ENCODE measurements at places on chromosomes 3 and 15.

DNA sequence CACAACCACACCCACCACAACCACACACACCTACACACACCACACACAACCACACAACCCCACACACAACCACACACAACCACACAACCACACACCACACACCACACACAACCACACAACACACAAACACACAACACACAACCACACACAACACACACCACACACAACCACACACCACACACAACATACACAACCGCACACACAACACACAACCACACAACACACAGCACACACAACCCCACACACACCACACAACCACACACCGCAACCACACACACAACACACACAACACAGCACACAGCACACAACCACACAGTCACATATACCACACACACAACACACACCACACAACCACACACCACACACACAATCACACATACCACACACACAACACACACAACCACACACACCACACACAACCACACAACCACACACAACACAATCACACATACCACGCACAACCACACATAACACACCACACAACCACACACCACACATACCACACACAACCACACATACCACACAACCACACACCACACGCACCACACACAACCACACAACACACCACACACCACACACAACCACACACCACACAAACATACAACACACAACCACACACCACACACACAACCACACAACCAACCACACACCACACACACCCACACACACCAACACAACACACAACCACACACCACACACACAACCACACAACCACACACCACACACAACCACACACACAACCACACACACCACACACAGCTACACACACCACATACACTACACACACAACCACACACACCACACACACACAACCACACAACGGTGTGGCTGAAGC lies 23.7 kb downstream of the CPN2 start:
- DNase-seq = no peak

DNA sequence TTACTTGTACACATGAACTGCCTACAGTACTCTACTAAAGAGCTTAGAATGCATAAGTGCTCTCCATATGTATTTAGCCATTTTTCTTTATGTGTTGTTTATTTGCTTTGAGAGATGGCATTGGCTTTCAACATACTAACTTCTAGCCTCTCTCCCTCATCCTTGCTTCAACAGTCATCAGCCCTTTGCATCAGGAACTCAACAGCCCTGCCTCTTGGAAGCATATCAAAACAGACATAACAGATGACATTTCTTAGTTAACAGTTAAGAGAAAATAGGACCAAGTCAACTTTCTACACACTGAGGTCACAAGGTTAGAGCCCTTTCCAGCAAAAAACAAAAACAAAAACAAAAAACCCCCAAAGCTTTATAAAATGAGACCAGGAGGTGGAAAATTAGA lies 145.6 kb downstream of the TCF12 start:
- no peak for DNase-seq

GRCh38 chr15:34759992-34760391 lies 5.2 kb upstream of the GJD2 start:
- no peak for DNase-seq

GRCh38 chr3:21417991-21418390 lies 333.0 kb downstream of the ZNF385D start:
- DNase-seq = no peak

DNA sequence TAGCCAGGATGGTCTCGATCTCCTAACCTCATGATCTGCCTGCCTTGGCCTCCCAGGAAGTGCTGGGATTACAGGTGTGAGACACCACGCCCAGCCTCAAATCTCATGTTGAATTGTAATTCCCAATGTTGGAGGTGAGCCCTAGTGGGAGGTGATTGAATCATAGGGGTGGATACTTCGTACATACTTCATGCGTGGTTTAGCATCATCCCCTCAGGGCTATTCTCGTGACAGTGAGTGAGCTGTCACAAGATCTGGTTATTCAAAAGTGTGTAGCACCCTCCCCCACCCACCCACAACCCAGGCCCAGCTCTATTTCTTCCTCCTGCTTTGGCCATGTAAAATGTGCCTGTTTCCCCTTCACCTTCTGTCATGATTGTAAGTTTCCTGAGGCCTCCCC lies 236.9 kb upstream of the IL12A start:
- DNase-seq = no peak

DNA sequence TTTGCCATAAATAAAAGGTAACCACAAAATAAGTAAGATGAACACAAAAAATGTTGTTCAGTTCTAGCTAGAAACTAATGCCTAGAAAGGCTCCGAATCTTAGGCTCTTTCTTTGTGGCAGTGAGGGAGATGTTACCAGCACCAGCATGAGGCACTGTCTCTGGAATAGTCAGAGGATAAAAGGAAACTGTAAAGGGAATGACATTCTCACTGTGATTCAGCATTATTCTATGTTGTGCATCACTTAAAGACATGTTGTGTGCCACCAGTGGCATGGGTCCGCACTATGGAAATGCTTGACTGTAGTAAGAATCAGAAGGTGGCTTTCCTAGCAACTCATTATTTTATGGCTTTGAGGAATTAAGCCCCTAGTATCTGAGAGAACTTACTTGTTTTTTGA lies 70.8 kb downstream of the SEC22A start:
- no peak for DNase-seq

DNA sequence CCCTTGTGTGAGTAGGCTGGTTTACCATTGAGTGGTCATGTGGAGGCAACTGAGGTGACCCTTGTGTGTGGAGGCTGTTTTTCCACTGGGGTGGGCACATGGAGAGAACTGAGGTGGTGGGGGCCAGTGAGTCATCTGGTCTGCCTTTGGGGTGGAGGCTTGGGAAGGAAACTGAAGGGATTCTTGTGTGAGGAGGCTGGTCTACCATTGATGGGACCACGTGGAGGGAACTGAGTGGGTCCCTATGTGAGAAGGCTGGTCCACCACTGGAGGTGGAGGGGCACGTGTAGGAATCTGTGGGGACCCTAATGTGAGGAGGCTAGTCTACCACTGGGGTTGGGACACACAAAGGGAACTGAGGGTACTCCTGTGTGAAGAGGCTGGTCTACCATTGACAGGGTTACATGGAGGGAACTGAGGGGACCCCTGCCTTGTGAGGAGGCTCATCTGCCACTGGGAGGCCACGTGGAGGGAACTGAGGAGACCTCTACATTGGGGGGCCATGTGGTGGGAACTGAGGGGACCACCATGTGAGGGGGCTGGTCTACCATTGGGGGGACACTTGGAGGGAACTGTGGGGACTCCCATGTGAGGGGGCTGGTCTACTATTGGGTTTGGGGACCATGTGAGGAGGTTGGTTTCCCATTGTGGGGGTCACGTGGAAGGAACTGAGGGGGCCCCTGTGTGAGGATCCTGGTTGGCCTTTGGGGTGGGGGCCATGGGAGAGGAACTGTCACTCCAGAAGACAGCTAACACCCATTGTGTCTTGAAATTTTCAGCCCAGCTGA lies 164.5 kb downstream of the WNT7A start:
- DNase-seq = no peak

- DNase-seq = no peak
These were observed 350.5 kb downstream of the TIGIT start for GRCh38 chr3:114644367-114644766.

DNA sequence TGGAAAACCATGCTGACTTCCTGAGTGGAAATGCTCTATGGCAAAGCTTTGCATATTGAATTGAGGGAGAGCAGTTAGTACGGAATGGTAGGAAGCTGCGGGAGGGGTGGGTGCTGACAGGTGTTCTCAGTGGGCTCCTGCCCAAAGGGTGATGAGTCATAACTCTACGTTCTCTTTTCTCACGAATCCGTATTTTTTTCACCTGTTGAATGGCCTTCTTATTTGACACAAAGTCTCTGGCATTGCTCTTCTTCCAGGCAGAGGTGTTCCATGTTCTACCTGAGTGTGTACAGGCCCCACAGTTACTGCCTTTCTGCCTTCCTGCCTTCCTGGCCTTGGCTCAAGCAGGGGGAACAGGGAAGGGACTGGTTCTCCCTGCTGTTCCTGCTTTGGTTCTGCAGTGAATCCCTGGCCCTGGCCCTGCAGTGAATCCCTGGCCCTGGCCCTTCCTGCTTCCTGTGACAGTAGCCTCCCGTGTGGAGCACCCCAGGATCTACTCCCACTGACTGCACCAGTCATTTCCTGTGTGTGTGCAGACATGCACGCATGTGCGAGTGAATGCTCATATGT lies 31.9 kb downstream of the TRAK1 start:
- no peak for DNase-seq

DNA sequence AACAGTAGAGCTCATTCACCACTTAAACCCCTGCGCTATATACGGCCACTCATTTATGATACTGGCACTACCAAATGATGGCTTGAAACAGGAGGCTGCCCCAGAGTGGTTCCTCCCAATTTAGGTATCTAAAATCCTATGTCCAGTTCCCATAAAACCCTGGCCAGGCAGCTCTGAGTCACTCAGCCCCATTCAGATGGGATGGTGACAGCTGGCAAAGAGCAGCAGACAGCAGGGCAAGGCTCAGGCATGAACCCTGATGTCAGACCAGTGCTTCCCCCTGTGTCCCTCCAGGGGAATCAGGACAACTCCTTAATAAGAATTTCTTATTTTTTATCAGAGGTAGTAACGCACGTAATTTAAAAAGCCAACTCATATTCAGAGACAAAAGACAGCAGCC lies 77.2 kb upstream of the RNU6-1 start:
- no peak for DNase-seq

DNA sequence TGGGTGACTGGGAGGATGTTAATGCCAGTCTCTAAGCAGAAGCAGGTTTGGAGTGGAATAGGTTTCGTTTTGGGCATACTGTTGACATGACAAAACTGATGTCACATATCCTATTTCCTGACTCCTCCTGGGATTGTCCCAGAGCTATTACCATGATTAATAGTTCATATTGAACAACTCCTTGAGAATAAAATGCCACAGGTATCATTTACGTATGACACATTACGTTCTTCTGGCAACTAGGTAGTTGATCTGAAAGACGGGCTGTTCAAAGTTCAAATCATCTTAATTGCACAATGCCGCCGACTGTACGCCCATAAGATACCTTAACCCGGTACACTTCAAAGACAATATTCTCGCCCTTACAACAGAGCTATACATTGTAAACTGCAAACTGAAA lies 1.4 kb upstream of the RAB5A start:
- DNase-seq = peak; percentile 41

DNA sequence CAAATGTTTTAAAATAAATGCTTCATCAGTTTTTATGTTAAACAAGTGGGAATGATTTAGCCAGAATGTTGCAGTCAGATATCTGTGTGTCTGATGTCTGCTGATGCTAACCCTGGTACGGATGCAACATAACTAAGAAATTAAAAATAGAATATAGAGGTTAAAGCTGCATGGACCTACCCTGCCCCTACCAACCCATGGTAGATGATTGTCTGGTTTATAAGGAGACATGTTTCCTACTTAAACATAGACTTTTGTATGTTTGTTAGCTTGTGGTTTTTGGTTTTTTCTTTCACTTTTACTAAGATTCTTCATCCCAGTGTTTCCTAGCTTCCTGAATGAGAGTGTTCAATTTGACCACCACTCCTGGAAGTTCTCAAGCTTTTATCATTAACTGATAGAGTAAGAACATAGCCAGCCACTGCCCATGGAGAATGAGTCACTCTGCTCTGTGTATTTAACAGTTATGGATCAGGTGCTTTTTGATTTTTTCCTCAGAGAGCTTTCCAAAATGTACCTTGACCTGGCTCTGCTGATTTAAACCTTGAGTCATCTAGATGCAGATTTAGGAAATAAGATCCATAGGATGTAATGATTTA lies 70.7 kb upstream of the VEPH1 start:
- no peak for DNase-seq

DNA sequence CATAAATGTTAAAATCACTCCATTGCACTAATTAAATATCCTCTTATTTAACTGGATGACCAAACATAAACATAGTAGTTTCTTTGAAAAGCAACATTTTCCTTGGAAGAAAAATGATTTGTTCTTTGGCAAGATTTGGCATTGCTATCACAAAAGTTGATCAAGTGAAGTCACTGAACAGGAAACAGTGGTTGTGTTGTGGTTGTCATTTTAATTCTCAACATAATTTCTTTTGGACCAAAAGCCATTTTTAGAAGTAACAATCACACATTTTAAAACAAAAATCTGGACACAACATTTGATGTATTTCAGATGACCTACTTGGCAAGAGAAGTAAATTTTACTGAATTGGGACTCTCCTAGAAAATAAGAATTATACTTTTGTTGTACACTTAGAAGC lies 872.3 kb downstream of the ROBO1 start:
- no peak for DNase-seq
